ENCODE measurements at places on chromosomes 7 and 10.

GRCh38 chr10:103652599-103653281 lies 159.2 kb downstream of the NEURL1 start:
- DNase-seq: no peak

DNA sequence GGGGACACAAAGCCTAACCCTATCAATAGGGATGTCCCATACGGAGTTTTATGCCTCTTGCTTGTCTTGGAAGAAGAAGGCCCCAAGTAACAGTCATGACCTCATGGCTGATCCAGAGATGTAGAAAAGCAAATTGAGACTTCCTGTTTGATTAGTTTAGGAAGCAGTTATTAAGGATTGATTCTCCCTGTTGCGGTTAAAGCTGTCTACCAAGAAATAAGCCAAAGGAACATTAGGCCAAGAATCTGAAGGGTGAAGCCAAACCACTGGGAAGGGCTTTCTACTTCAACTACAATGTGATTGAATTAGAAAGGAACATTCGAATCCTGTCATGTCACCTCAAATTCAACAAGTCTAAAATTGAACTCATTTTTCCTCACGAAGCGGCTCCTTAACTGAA lies 60.5 kb upstream of the AGBL3 start:
- DNase-seq: no peak

GRCh38 chr7:144908324-144908723 lies 72.5 kb upstream of the TPK1 start:
- no peak for DNase-seq

GRCh38 chr10:29239569-29240472 lies 49.0 kb upstream of the LYZL1 start:
- DNase-seq: no peak

DNA sequence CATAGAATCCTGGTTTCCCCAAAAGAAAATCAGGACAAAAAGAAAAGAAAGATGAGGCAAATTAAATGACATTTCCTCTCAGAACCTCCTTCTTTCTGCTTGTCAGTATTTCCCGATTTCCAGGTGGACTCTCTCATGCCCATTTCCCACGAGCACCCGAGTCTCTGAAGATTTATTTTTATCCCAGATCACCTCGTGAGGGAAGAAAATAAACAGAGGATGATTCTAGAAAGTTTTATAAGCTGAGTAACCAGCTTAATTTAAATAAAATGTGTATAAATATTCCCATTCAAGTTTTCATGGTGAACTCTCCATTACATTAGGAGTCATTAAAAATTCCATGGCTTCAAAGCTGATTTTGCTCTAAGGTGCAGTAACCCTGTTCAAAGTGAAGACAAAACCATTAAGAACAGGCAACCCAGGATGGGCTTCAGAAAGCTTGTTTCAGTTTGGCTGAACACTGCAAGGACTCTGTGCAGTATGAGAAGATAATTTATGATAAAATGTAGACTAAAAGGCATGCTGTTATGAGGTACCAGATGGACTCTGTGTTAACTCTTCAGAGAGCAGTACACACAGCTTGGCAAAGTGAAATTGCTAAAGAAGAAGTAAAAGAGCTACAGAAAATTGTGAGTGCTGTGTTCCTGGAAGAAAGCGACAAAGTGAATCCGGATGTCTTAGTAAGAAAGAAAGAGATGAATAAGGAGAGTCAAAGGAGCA lies 521.3 kb upstream of the LRRN3 start:
- DNase-seq: no peak

DNA sequence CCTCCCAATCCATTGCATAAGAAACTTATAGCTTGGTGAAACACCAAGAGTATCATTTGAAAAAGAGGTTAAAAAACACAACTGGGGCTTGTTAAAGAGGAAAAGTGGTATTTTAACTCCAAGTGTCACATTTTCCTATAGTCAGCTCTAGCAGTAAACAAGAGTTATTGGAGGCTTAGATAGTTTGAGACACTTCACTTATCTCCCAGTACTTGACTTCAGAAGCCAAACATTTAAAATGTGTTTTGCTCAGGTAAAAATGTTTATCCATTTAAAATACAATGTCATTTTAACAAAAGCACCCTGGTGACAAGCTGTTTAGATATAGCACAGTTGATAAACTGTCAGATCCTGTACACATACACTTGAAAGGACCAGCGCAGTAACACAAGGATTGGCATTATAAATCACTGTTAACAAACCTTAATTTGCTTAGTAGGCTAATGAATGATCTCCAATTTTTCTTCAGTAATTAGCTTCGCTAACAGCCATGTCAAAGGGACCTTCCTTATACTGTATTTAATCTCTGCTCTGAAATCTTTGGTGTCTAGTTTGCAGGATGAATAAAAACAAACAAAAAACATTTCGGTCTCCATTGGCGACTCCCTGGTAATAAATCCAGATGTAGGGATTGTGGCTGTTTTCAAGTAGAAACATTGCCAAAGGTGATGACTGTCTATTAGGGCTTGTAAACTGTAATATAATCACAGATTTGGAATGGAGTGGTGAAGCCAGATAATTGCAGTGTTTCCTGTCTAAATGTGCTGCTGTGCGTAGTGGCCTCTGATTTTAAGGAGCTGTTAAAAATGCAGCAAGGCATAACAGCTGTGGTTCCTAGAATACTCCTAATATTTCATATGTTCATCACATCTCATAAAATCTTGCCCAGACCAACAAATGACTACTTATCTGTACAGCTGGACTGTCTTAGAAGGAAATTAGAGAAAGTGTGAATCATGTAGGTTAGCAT lies 545.1 kb downstream of the AUTS2 start:
- DNase-seq: no peak

GRCh38 chr7:17786314-17786852 lies 153.9 kb downstream of the SNX13 start:
- DNase-seq: no peak

DNA sequence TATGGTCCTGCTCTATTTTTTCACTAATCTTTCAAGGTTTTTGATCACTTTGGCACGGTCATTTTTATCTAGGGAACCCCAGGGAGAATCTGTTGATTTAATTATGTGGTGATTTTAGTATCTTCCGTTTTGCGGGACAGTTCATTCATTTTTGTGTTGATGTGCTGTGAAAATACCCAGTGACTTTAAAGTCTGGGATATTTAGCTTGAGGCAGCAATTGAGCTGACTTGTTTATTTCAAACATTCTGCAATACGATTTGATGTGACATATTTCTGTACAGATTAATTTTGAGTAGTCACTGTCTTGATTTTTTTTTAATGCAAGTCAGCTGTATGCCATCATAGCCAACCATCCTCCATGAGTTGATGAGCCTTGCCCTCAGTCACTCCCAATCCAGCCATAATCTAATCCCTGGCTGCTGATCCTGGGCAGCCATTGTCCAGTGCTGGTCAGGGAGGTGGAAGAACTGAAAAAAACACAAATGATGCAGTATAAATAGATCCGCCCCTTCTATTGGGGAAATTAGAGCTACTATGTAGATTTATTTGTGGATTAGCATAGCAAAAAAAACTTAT lies 183.4 kb downstream of the CCSER2 start:
- no peak for DNase-seq

GRCh38 chr7:159031750-159032149 lies 112.9 kb downstream of the VIPR2 start:
- no peak for DNase-seq

DNA sequence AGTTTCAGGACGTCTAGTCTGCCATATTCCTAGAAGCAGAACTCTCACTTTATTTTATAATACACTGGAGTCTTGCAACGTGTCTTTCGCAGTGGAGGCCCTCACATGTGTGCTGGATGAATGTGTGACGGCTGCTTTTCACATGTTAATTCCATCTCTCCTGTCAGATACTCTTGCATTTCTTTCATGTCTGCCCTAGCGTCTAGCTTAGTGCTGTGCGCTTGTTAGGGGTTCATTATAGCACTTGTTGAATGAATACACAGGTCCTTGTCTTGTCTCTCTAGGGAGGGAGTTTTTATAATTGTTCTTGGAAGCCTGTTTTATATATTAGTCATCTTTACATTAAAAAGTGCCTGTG lies 94.4 kb downstream of the MAP3K8 start:
- DNase-seq: no peak

GRCh38 chr7:114141415-114141814 lies 222.6 kb upstream of the PPP1R3A start:
- DNase-seq: no peak

GRCh38 chr7:39890411-39890810 lies 59.6 kb upstream of the CDK13 start:
- DNase-seq: no peak

- DNase-seq: no peak
Measured at GRCh38 chr10:100022403-100022802, 12.7 kb upstream of the DNMBP start.

GRCh38 chr7:8387551-8388256 lies 45.7 kb upstream of the NXPH1 start:
- DNase-seq: no peak

GRCh38 chr10:62381385-62382102 lies 7.4 kb downstream of the ZNF365 start:
- DNase-seq: no peak

- DNase-seq: no peak
Measured at GRCh38 chr7:157990226-157990880, 597.3 kb downstream of the PTPRN2 start.

DNA sequence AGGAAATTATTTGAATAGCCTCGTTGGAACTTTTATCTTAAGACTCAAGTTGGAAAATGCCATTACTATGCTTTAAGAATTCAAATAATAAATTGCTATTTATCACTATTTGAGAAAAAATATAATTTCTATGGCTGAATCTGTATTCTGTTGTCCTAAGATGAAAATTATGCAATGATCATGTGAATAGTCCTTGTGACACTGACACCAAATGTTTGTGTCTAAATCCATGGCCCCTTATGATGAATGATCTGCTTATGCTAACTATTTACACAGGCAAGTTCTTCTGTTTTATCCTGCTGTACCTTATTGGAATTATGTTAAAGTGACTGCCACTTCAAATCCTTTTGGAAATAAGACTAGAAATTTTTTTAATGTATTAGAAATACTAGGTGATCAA lies 208.7 kb downstream of the DOCK4 start:
- DNase-seq: no peak

DNA sequence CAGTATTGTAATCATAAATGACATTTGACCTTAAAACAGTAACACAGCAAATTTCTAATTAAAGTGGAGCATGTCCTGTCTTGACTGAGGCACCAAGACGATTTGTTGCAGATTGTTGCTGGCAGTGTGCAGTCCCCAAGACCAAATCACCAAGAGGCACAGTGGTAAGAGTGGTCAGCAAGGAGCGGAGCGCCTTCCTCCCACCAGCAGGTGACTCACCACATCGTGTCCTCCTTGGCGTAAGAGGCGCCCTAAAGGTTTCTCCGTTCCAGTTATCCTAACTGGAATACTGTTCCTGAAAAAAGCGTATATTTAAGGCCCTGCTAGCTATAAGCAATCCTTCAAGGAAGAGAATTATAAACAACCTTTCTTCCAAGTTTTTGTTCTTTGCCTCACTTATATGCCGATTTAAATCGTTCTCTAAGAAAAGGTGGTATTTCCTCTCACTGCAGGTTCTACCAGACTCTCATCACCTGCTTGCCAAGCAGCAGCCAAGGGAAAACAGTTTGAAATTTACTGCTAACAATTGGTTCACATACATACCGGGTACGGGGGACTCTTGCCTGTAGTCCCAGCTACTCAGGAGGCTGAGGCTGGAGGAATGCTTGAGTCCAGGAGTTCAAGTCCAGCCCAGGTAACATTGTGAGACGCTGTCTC lies 10.7 kb upstream of the REPIN1 start:
- no peak for DNase-seq

DNA sequence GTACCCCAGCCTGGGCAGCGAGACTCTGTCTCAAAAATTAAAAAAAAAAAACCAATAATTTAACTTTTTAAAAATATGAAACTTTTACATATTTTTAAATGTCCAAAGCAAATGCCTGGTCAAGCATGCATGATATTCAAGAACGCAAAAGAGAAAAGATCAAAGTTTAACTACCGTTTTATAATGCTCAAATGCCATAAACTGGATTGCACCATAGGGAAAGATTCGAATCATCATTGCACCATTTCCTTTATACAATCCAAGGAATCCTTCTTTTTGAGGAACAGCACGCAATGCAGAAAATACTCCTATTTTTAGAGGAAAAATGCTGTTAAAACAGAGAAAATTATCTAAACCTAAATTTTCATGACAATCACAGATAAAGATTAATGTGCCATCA lies 20.9 kb downstream of the SLC25A16 start:
- no peak for DNase-seq

- no peak for DNase-seq
Measured at GRCh38 chr10:27779462-27780015, 33.9 kb upstream of the MKX start.

- DNase-seq: no peak
Measured at GRCh38 chr7:318878-319661, 29.1 kb downstream of the FOXL3 start.

- peak; percentile 44 for DNase-seq
Measured at GRCh38 chr10:6445671-6446316, 134.3 kb downstream of the PRKCQ start.

GRCh38 chr7:127718340-127718679 lies 66.3 kb downstream of the SND1 start:
- no peak for DNase-seq

GRCh38 chr7:41738806-41739205 lies 35.9 kb upstream of the INHBA start:
- DNase-seq: no peak

DNA sequence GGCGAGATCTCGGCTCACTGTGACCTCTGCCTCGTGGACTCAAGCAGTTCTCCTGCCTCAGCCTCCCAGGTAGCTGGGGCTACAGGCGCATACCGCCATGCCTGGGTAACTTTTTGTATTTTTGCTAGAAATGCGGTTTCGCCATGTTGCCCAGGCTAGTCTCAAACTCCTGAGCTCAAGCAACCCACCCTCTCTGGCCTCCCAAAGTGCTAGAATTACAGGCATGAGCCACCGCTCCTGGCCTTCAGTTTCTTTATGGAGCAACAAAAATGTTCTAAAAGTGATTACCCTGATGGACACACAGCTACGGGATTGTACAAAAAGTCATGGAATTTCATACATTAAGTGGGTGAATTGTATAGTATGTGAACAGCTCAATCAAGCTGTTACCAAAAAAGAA lies 216.0 kb downstream of the CALN1 start:
- DNase-seq: no peak

- no peak for DNase-seq
Measured at GRCh38 chr7:157875230-157876179, 538.7 kb downstream of the DNAJB6 start.

DNA sequence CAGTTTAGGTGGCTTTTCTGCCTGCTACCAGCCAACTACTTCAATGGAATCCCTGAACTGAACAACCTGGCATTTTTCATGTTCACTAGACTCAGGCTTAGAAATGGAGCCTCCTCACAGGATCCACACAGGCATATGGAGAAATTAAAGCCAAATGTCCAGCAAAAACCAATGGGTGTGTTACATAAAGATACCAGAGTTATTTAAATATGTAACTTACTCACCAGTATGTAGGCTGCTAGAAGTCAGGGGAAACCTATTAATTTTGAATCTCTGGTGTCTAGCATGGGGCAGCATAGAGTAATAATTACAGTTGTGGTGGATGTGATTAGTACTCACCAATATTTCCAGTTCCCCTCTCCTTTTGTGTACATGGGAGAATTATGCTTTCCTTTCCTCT lies 383.6 kb downstream of the LRMDA start:
- DNase-seq: no peak

GRCh38 chr7:23942032-23942431 lies 232.0 kb downstream of the STK31 start:
- DNase-seq: no peak
